ENCODE measurements at places on chromosomes 3 and 15.

GRCh38 chr3:156483426-156483825 lies 71.5 kb downstream of the SSR3 start:
- DNase-seq = no peak

DNA sequence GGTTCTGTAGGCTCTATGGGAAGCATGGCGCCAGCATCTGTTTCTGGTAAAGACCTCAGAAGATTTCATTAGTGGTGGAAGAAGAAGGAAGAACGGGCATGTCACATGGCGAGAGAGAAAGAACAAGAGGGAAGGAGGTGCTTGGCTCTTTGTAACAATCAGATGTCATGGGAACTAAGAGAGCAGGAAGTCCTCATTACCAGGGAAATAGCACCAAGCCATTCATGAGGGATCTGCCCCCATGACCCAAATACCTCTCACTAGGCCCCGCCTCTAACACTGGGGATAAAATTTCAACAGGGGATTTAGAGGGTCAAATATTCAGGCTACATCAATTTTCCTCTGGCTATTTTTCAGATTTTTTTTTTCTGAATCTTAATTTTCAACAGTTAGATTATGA lies 954.3 kb downstream of the SQOR start:
- no peak for DNase-seq

DNA sequence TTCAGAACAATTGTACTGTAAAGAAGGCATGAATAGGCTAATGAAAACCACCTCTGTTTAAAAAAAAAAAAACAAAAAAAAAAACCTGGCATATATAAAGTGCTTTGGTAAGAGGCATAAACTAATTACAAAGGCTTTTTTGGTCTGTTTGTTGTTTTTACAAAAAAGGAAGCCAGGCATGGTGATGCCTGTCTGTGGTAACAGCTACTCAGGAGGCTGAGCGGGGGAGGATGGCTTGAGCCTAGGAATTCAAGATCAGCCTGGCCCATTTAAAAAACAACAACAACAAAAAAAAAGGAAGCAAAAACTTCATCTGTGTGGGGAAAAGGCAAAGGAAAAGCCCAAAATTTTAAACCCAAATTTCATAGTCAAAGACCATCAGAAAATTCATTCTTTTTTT lies 47.0 kb downstream of the OSBPL10 start:
- DNase-seq = no peak

GRCh38 chr15:56150204-56150603 lies 93.5 kb downstream of the RFX7 start:
- DNase-seq = no peak

- no peak for DNase-seq
Measured at GRCh38 chr15:52247461-52247860, 48.1 kb downstream of the MYO5C start.

GRCh38 chr3:52441772-52442332 lies 3.1 kb downstream of the SEMA3G start:
- DNase-seq = no peak

DNA sequence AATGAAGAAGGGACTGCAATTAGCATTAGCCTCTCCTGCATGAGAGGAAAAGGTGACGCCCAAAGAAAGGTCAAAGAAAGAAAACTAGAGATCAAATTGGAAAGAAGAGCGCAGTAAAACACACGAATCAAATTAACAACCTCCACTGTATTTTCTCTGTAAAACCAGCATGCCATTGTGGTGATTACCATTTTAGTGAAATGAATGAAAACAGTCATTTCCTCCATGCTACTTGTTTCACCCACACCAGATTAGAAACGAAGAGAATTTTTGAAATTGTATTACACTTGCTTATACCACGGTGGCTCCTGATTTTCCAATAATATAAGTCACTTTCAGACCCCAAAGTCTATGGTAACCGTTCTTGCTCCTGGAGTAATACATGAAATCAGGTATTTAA lies 71.6 kb downstream of the SUMF1 start:
- DNase-seq = no peak

GRCh38 chr15:65067645-65068402 lies at the start of gene RASL12:
Gene RASL12, minus strand, starts transcription at chr15:65067991. Its CDS starts 156 bp downstream, at chr15:65067835.
- DNase-seq = no peak

GRCh38 chr3:161350916-161351315 lies 20.4 kb downstream of the SPTSSB start:
- DNase-seq = no peak

DNA sequence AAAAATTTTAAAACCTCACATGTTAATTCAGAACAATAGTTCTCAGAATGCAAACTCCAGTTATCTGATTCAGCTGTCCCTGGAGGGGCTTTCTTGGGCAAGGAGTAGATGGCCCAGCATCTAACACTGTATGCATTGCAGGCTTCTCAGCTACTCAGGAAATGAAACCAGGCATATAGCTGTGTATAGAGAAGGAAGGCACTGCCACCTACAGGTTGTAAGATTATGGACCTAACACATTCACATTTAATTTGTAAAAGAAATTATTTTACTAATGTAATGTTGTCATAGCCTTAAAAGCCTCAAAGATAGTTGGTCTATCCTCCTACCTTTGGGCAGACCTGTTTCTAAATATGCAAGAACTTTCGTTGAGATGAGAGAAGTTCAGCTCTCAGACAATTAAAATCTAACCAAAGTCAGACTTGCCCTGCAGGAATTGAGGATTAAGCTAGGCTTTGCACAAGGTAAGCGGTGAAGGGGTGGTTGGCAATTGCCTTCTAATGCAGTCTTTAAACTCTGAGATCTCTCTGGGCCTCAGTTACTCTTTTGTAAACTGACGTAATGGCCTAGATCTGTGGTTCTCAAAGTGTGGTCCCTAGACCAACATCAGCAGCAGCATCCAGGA lies 132.8 kb upstream of the SLC24A5 start:
- no peak for DNase-seq
